ENCODE measurements at places on chromosomes 4 and X.

DNA sequence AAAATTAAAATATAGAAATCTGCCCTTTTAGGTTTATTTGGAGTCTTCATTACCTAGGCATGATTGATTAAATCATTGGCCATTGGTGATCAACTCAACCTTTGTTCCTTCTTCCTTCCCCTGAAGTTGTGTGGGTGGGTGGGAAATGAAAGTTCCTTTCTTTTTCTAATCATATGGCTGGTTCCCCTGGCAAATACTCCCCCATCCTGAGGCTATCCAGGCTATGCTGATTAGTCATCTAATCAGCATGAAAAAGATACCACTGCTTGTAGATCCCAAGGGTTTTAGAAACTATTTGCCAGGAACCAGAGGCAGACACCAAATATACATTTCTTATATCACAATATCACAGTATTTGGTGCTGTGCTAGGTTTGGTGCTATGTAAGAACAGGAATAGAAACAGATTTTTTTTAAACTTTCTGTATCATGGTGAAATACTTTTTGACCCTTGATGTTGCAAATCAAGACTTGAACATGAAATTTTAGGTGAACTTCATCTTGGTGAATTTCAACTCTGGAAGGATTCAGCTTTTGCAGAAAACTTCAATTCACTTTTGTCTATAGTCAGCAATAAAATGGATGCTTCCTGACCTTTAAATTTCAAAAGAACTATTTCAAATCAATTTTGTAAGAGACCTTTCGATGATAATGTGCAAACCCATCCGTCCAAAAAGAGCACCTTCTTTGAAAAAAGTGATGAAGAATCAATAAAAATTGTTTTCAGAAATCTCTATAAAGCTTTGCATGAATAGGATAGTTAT lies 71.1 kb downstream of the CCSER1 start:
- no peak for DNase-seq

- DNase-seq: no peak
Observed at GRCh38 chrX:28843817-28844216, 256.6 kb downstream of the IL1RAPL1 start.

GRCh38 chr4:158861281-158861680 lies 92.5 kb downstream of the FNIP2 start:
- DNase-seq: no peak

DNA sequence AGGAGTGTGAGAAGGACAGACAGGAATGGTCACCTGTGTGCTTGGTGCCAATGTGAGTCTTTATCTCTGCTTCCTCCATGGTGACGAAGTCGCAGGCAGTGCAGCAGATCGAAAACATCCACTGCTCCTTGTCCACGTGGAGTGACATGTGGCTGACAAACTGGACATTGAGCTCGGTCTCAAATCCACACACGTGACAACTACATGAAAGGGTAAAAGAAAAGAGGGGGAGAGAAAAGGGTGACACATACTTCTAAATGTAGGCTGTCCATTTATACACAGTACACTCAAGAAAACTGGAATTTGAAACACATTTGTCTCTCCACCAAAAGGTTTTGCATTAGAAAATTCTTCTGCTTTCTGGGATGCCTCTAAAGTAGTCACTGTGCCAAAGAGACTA lies 94.5 kb downstream of the C4orf51 start:
- no peak for DNase-seq

DNA sequence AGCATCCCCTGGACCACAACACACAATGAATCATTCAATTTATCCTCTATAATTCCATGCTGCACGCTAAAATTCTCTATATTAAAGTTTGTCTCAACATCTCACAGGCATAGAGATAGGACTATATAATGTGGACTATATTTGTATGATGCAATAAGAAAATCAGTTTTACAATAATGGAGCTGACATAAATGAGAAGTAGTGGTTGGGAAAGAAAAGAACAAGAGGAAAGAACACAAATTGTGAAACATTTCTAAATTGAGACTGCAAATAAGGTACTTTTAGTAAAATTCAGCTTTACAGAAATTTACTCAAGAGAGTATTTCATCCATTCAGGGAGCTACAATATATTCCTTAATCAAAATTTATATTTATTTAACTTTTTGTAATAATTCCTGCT lies 120.4 kb downstream of the ARAP2 start:
- DNase-seq: no peak

DNA sequence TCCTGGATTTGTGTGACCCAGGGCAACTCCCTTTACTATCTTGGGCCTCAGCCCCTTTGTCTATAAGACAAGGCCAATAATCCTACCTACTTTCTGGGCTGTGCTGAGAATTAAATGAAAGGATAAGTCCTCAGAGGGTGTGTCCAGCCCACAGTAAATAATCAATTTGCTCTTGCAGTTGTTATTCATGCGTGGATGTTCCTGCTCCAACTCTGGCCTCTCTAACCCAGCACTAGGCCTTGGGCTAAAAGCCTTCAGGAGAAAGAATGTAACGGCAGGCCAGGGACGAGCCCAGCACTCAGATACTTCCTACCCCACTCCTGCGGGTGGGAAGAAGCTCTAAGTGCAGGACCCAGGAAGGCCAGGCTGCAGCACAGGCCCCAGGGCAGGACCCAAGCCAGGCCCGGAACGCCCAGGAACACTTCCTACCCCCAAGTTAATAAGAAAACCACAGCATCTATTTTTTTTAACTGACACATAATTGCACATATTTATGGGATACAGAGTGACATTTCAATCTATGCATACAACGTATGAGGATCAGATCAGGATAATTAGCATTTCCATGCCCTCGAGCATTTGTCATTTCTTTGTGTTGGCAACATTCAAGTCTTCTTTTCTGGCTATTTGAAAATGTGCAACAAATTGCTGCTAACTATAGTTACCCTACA lies 179.6 kb upstream of the RBPJ start:
- no peak for DNase-seq
